ENCODE measurements at places on chromosomes 1 and 21. TPM values are rescaled to one million over a fixed set of nuclear protein-coding genes. Genes with fewer than 3 reads are reported as not detected.
A peak's percentile ranks its signal among the peaks of the same experiment; 100 is the strongest.

The TRIM67 gene
- not detected for total RNA-seq

- DNase-seq = no peak
- no peak overlapping the region for H3K4me3 ChIP-seq
- peaks cover 4% of the 10 kb centered on the region for H3K27me3 ChIP-seq
- no peaks in the 10 kb centered on the region for H3K36me3 ChIP-seq
- peaks cover 12% of the 10 kb centered on the region for H3K4me1 ChIP-seq
Measured at GRCh38 chr1:41356752-41357151, 4.5 kb upstream of the FOXO6 start.

GRCh38 chr1:115275216-115275615, 62.8 kb downstream of the NGF start:
- no peak for DNase-seq
- no peak overlapping the region for H3K27ac ChIP-seq
- H3K27me3 ChIP-seq = peaks cover 5% of the 10 kb centered on the region

The TMEM269 gene
- 0.60 TPM for total RNA-seq

DNA sequence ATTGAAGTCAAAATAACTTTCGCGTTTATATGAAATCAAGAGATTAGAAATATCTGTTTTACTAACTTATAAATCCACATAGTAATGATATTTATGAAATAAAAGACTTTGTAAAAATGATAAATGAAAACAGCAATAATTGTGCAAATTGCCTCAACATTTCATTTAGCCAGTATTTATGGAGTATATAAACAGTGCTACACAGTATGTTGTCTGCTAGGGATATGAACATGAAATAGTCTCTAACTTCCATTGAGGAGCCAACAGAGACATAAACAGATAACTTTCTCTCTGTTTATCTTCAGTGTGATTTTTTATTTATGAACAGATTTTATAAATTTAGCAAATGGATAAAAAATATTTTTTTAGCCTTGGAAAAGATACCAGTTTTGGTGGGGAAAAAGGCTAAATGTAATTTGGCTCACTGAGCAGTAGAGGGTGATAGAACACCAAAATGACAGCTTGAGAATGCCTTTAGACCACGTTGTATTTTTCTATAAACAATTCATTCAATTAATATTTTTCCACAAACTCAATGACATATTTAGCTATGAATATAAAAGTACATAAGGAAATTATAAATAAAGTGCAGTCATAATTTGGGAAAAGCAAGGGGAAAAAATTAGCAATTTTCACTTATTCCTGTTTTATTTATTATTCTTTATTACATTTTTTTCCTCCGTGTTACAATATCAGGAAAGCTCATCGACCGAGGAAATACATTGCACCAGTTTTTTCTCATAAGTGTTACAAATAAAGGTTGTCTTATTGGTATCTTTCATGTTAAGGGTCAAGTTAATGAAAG, 47.5 kb upstream of the EEIG2 start:
- no peak overlapping the region for H3K4me3 ChIP-seq
- no peaks in the 10 kb centered on the region for H3K27me3 ChIP-seq
- no peak for DNase-seq
- no peak overlapping the region for H3K27ac ChIP-seq
- H3K36me3 ChIP-seq = no peaks in the 10 kb centered on the region

The CCDC17 gene
- total RNA-seq = 2.1 TPM

The C4BPA gene
- not detected for total RNA-seq

DNA sequence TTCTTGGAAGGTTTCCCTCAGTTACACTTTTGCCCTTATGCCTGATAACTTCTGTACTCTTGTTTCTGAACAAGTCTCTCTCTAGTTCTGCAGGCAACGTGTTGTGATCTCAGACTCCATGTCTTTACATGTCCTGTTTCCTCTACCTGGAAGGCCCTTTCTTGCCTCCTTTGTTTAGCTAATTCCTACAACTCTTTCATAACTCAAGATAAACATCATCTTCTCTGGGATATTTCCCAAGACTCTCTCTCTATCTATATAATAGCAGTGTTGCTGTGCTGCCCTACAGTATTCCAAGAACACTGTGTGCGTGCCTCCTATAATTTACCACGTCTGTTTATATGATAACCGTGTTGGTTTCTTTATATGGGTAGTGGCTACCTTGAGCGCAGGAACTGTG, 47.8 kb downstream of the CHRM3 start:
- no peak overlapping the region for H3K4me3 ChIP-seq
- no peak for DNase-seq
- no peaks in the 10 kb centered on the region for H3K27me3 ChIP-seq
- H3K36me3 ChIP-seq = no peaks in the 10 kb centered on the region
- H3K4me1 ChIP-seq = no peaks in the 10 kb centered on the region
- H3K27ac ChIP-seq = no peak overlapping the region

DNA sequence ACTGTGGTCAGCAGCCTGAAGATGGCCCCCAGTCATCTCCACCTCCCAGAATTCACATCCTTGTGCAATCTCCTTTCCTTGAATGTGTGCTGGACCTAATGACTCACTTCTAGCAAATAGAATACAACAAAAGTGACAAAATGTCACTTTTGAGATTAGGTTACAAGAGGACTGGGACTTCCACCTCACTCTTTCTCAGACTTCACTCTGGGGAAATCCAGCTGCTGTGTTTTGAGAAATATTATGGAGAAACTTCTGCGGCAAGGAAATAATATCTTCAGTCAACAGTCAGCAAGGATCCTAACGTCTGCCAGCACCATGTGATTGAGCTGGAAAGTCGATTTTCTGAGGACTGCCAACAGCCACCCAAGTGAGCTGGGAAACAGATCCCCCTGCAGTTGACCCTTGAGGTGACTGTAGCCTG, 70.5 kb upstream of the GADD45A start:
- DNase-seq = no peak
- no peaks in the 10 kb centered on the region for H3K36me3 ChIP-seq
- no peak overlapping the region for H3K27ac ChIP-seq
- no peak overlapping the region for H3K4me3 ChIP-seq
- no peaks in the 10 kb centered on the region for H3K4me1 ChIP-seq

- no peaks in the 10 kb centered on the region for H3K4me1 ChIP-seq
- no peaks in the 10 kb centered on the region for H3K36me3 ChIP-seq
- no peak overlapping the region for H3K4me3 ChIP-seq
- no peaks in the 10 kb centered on the region for H3K27me3 ChIP-seq
- H3K27ac ChIP-seq = no peak overlapping the region
- no peak for DNase-seq
Measured at GRCh38 chr1:239209591-239209990, 176.8 kb upstream of the CHRM3 start.

DNA sequence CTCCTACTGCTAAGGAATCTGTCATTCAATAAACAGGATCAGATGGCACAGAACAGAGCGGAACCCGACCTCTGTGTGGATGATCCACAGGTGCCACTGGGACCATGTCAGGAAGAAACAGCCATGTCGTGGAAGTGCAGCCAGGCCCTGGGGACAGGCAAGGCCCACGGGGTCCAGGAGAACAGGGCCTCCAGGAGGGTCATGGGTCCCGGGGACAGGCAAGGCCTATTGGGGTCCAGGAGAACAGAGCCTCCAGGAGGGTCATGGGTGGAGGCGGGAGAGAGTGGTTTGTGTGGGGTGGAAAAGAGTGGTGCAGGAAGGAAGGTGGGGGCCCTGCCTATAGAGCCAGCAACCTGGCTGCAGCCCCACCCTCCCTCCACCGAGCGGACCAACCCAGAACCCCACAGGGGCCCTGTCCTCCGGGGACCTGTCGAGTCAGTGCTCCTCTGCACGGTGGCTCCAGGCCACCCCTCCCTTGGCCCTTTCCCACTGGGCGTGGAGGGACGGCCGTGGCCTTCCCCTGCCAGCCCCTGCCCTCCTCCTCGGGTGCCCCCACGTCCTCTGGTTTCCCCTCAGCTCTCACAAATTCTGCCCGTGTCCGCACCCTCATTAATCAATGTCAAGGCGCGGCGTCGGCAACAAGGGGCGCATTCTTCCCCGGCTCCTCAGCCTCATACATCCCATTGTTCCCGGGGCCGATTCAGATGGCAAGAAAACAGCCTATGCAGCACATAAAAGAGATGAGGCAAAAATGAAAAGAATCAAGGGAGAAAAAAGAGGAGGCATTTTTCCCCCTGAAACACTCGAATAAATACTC, 146.4 kb downstream of the PRDM16 start:
- H3K36me3 ChIP-seq = no peaks in the 10 kb centered on the region
- DNase-seq = no peak
- no peaks in the 10 kb centered on the region for H3K4me1 ChIP-seq
- H3K27ac ChIP-seq = no peak overlapping the region

The BTBD8 gene
- total RNA-seq = 2.8 TPM

The MYOM3 gene
- not detected for total RNA-seq

DNA sequence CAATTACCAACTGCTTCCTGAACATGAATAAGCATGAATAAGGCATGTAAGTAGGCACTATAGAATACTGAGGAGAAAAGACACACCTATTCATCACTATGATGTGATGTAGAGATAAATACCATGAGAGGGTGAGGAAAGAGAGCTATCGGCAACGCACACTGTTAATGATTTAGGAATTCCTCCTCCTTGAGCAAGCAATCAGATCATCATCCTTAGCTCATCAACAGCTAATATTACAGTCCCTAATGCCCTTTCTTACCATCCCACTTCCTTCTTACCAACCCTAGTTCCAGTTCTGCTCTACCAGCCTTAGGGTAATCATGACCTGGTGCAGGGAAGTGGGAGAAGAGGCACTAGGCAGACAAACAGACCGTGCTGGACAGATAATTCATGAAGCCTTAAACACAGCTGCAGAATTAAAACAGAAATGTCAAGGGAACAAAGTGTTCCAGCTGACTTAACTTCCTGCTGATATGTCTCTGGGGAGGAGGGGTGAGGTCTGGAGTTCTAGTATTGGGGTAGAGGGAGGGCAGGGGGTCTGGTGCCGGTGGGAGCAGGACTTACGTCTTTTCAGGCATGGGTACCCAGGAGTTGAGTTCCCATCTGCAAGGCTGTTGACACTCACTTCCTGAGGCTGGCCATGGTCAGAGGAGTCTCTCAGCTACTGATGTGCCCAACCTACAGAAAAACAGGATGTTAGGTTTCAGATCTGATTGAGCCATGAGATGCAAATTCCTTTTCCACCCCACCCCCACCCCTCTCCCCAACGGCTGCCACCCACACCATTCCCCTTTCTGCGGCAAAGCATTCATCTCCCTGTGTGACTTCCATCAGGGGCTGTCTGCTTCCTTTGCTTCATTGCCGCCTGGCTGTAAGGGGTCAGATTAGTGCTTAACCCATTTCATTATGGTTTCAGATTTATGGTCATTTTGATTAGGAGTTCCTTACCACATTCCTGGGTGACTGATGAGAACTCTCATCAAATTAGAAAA, 12.6 kb upstream of the RCSD1 start:
- no peaks in the 10 kb centered on the region for H3K36me3 ChIP-seq
- no peak for DNase-seq
- peak overlapping the region; percentile 47 for H3K27ac ChIP-seq
- peak overlapping the region; percentile 24 for H3K4me3 ChIP-seq

The CNR2 gene
- total RNA-seq = 0.05 TPM

The NEXN gene
- 0.25 TPM for total RNA-seq
